ENCODE measurements at places on chromosomes 11 and 22.

DNA sequence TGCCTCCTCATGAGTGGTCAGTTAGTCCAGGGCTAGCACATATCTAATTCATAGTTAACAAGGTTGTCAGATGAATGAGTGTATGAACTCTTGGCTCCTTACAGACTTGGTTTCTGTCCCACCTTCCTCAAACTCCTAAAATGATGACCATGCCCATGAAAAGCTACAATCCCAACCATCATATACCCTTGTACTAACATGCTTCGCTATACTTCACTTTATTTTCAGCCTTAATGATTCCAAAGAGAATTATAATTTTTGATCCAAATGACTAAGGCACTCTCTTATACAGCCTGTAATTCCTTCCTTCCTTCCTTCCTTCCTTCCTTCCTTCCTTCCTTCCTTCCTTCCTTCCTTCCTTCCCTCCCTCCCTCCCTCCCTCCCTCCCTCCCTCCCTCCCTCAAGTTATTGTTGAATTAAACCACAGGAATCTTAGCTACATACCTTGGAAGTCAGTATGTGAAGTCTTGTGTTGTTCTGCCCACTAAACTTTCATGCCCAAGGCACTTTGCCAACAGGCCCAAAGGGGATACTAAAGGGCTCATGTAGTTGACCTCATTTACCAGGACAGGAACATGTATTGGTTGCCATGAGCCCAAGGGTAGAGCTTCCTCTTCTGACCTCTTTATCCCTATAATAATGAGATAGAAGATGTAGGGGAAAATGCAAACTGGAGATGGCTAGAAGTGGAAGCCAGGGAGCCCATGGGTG lies 37.4 kb downstream of the CALCA start:
- no peak for DNase-seq

- DNase-seq = no peak
Observed at GRCh38 chr22:17743661-17744411, 30.4 kb downstream of the BID start.

- DNase-seq = no peak
Observed at GRCh38 chr11:15119826-15120225, 5.1 kb downstream of the INSC start.

GRCh38 chr11:67506426-67507051 lies 1.4 kb upstream of the PITPNM1 start:
- no peak for DNase-seq

- no peak for DNase-seq
Observed at GRCh38 chr11:44736791-44737190, 10.0 kb downstream of the TSPAN18 start.

- no peak for DNase-seq
Observed at GRCh38 chr22:28351476-28351875, 328.2 kb downstream of the TTC28 start.

GRCh38 chr11:122744357-122744756 lies 88.8 kb downstream of the UBASH3B start:
- no peak for DNase-seq

DNA sequence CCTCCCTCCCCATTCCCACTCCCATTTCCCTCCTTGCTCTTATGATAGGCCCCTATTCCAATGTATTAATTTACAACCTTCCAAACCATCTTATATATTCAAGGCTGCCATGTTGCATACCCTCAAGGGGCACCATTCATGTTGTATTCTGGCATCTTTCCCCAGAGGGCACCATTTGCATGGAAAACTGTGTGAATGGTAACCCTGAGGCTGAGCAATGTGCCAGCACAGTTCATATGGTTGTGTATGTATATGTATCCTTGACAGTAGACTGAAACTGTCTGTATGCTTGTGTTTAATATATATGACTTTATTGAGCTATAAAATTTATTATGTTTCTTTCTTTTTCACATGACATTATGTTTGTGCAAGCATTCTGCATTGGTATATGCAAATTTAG lies 7.3 kb downstream of the RASSF10 start:
- no peak for DNase-seq

DNA sequence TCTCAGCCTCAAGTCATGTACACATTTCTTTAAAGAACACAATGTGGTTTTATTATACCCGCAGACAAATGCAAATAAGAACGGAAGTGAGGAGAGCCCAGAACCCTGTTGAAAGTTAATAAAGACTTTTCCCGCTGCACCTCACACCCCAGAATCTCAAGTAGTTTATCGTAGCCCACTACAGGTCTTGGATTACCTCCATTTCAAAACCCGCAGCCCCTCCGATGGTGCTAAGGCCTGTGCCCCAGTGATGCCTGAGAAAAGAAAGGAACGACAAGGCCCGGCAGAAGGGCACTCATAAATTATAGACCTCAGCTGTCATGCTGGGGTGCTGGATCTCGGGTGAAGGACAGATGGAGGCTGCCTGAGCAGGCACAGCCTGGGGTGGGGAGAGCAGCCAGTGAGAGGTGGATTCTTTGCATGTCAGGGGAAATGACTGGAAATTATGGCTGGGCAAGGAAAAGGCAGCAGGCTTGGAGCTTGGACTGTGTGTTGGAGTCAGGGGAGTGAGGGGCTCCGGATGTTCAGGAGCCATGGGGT lies 354.1 kb downstream of the NTM start:
- no peak for DNase-seq

DNA sequence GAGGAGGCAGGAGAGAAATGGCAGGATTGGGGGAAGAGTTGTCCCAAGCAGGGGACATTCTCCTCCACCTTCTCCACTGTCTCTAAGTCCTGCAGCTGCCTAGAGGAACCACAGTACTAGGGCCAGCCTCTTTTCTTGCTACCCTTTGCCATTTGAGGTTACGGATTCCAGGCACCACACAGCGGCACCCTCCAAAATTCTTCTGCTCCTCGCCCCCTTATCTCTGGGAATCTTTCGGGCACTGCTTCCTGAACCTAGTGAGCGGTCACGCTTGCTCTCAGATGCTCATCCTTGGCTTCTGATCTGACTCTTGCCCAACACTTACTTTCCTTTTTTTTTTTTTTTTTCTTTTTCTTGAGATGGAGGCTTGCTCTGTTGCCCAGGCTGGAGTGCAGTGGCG lies 26.6 kb upstream of the XBP1 start:
- no peak for DNase-seq

GRCh38 chr11:85682330-85683305 lies 3.4 kb downstream of the CCDC89 start:
- DNase-seq = peak; percentile 46

- DNase-seq = no peak
Observed at GRCh38 chr11:86067009-86067850, 1.7 kb downstream of the PICALM start.

DNA sequence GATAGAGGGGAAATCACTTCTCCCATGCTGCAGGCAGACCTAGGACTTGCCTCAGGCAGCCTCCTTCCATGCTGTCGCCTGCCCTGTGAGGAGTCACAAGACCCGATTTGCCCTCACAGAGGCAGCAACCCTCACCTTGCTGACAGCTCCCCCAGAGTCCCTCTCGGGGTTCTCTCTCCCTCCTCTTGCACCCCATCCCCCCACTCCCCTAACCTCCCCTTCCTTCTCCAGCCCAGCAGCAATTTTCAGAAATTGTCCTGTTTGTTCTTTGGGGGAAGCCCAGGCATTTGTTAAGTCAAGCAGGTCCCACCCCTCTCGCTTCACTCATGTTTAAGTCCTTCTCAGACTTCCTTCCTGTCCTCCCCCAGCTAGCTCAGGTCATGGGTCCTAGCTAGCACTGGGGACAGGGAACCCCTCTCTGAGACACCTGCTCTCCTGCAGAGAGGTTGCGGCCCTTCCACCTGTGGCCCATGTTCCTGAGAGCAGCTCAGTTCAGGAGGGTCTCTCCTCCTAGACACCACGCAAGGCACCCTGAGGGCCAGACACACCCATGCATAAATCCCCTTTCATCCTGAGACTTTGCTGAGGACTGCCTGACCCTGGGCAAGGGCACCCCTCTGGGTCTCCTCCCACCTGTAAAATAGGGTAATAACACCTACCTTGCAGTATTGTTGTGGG lies 6.3 kb upstream of the FXYD2 start:
- no peak for DNase-seq

GRCh38 chr11:504053-504993 lies 2.7 kb downstream of the RNH1 start:
- DNase-seq = no peak

- no peak for DNase-seq
Observed at GRCh38 chr11:18265949-18266348, at the start of gene SAA1. TSS of gene SAA1 (plus strand) at chr11:18266264. CDS start at chr11:18266888, 624 bp downstream.

DNA sequence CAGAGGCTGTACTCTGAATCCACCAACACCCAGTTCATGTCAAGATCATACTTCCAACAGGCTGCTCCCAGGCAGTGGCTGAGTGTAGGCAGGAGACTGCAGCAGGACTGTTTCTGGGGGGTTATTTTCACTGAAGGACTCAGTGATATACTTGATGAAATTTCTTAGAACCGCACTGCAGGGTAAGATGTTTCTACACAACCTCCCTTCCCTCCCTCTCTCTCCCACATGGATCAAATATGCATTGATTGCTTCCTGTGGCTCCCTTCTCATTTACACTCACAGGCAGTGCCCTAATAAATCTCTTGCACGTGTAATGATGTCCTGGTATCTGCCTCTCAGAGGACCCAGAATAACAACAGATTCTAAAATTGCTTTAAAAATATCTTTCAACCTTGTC lies 251.3 kb upstream of the CCDC179 start:
- no peak for DNase-seq

DNA sequence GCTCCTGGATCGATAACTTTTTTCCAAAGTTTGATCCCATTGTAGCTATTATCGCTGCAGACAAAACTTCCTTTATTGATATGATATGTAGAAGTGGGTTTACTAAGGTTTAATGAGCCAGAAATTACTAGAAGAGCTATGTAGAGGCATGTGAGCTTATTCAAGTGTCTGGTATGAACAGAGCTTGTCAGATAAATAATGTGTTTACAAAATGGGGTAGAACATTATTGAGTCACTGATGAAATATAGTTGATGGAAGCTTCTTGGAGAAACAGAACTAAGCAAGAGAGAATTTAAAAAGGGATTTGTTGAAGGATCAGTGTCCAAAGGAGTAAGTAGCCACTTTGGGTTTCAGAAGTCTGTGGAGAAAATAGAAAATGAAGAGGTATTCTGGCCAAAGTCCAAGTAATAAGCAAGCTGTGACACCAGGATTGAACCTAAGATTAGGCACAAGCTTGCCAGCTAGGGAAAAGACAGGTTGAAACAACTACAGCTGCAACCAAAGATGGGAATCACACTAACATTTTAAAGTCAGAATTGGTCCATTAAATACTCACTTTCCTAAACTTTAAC lies 104.3 kb downstream of the MAML2 start:
- no peak for DNase-seq

DNA sequence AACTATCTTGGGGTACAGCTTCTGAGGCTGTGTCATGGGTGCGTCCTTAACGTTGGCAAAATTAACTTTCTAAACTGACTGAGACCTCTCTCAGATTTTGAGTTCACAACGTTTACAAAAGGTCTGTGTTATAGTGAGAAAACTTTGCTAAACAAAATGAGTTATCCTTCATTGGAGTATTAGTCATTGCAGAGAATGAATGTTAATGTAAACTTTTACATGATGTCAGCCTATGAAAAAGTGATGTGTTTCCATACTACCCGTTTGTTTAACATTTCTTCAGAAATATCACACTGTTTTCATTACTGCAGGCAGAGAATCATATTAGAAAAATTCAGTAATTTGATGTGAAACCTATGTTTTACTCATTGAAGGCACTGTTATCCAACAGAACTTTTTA lies 32.1 kb downstream of the HSD17B12 start:
- DNase-seq = no peak

- no peak for DNase-seq
Observed at GRCh38 chr22:46107089-46107664, 43.1 kb upstream of the PPARA start.

DNA sequence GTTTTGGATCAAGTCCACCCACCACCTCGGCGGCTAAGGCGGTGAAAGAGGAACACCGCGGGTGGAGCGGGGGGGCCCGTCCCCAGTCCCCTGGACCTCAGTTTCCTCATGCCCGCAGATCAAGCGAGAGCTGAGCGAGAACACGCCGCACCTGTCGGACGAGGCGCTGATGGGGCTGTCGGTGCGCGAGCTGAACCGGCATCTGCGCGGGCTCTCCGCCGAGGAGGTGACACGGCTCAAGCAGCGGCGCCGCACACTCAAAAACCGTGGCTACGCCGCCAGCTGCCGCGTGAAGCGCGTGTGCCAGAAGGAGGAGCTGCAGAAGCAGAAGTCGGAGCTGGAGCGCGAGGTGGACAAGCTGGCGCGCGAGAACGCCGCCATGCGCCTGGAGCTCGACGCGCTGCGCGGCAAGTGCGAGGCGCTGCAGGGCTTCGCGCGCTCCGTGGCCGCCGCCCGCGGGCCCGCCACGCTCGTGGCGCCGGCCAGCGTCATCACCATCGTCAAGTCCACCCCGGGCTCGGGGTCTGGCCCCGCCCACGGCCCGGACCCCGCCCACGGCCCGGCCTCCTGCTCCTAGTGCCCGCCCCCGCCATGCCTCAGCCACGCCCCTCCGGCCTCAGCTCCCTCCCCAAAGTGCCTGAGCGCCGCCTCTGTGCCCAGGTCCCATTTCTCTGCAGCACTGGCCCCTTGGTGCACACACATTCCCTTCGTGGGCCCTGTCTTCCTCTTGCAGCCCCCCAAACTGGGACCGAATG lies 12.7 kb downstream of the MAFF start:
- DNase-seq = peak; percentile 49

Measured in activated CD4-positive, alpha-beta T cell treated with anti-CD3 and anti-CD28 coated beads for 24 hours (primary cell).